ENCODE measurements at places on chromosomes 1 and 21. TPM values are rescaled to one million over a fixed set of nuclear protein-coding genes. Genes with fewer than 3 reads are reported as not detected.

DNA sequence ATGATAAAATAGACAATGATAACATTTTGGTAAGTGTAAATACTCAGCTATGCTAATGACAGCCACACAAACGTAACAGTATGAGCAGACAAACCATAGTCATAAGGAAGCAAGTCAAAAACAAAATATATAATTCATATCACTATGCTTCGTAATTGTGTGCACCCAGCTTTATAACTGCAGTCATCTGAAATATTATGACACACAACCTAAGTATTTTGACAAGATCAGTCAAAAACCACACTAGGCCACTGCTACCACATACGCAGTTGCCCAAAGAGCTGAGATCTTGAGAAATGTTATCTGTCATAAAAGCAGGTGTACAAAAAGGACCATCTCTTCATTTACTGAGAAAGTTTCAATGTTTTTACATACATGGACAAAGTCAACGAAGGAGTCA is 26.0 kb downstream of the RNASEL start:
- no peaks in the 10 kb centered on the region for H3K4me1 ChIP-seq
- H3K27ac ChIP-seq, result no peak overlapping the region
- no peak overlapping the region for H3K4me3 ChIP-seq
- no peaks in the 10 kb centered on the region for H3K27me3 ChIP-seq
- H3K36me3 ChIP-seq, result no peaks in the 10 kb centered on the region
- no peak for DNase-seq

GRCh38 chr21:41974752-41975053 is 20.9 kb upstream of the C2CD2 start:
- H3K36me3 ChIP-seq, result no peaks in the 10 kb centered on the region
- no peak overlapping the region for H3K27ac ChIP-seq
- H3K4me3 ChIP-seq, result no peak overlapping the region
- peaks cover 2% of the 10 kb centered on the region for H3K27me3 ChIP-seq
- no peak for DNase-seq

- no peak for DNase-seq
- H3K4me1 ChIP-seq, result no peaks in the 10 kb centered on the region
- H3K36me3 ChIP-seq, result no peaks in the 10 kb centered on the region
Measured at GRCh38 chr1:178011465-178011828, 41.6 kb upstream of the SEC16B start.

- no peak overlapping the region for H3K27ac ChIP-seq
- no peaks in the 10 kb centered on the region for H3K27me3 ChIP-seq
- DNase-seq, result no peak
- no peaks in the 10 kb centered on the region for H3K4me1 ChIP-seq
Measured at GRCh38 chr21:31915566-31915965, 42.7 kb downstream of the HUNK start.

DNA sequence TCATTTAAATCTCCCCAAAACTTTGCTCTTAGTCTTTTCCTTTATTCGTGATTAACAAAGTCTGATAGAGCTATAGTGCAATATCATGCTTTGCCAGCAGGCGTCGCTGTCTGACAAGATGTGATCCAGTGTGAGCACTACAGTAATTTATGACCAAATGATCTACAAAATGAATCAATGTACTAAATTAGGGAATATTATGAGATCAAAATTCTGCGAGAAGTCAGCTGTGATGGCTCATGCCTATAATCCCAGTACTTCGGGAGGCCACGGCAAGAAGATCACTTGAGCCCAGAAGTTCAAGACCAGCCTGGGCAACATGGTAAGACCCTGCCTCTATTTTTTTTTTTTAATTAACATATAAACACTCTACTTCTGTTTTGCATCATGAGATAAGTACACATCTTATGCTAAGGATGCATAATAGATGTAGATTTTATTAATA is 3.6 kb upstream of the SPSB1 start:
- no peaks in the 10 kb centered on the region for H3K36me3 ChIP-seq
- no peak overlapping the region for H3K4me3 ChIP-seq
- H3K4me1 ChIP-seq, result peaks cover 29% of the 10 kb centered on the region
- no peak overlapping the region for H3K27ac ChIP-seq

GRCh38 chr1:205068457-205069040 is 15.7 kb downstream of the TMEM81 start:
- H3K4me3 ChIP-seq, result no peak overlapping the region
- no peaks in the 10 kb centered on the region for H3K4me1 ChIP-seq
- H3K27ac ChIP-seq, result no peak overlapping the region
- no peaks in the 10 kb centered on the region for H3K36me3 ChIP-seq

GRCh38 chr1:224615861-224616755 is at the start of gene CNIH3:
Gene CNIH3, plus strand, starts transcription at chr1:224616317. Its CDS starts 858 bp downstream, at chr1:224617175.
- H3K27ac ChIP-seq, result no peak within 1 kb of the TSS
- peak within 1 kb of the TSS; percentile 26 for H3K4me3 ChIP-seq
- peaks cover 26% of the 10 kb centered on the region for H3K4me1 ChIP-seq
- peak; percentile 29 for DNase-seq

The AADACL3 gene
- not detected for polyA plus RNA-seq

The MYBPHL gene
- polyA plus RNA-seq, result not detected

- no peak overlapping the region for H3K4me3 ChIP-seq
- H3K4me1 ChIP-seq, result no peaks in the 10 kb centered on the region
- H3K27ac ChIP-seq, result no peak overlapping the region
- H3K27me3 ChIP-seq, result no peaks in the 10 kb centered on the region
- H3K36me3 ChIP-seq, result no peaks in the 10 kb centered on the region
- DNase-seq, result no peak
Measured at GRCh38 chr1:56034847-56035481, 544.4 kb downstream of the PLPP3 start.

The SLAMF8 gene
- not detected for polyA plus RNA-seq

The TNN gene
- 0.09 TPM for polyA plus RNA-seq

The PCAT6 gene
- not detected for polyA plus RNA-seq

DNA sequence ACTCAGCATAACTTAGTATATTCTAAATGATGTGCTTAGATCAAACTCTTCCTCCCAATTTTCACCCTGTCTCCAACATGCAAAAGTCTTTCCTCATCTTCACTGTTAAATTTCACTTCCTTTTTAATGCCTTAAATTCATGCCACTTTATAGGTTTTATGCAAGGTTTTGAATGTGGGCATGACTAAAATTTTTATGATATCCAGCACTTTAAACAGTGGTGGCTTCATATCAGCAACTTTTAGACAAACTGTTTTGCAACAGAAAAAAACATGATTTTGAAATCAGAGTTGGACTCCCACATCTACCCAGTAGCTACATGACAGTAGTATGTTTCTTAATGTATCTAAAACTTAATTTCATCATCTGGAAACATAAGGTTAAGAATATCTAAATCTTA is 84.7 kb upstream of the ZP4 start:
- H3K4me1 ChIP-seq, result no peaks in the 10 kb centered on the region
- no peaks in the 10 kb centered on the region for H3K27me3 ChIP-seq
- DNase-seq, result no peak
- H3K27ac ChIP-seq, result no peak overlapping the region
- H3K4me3 ChIP-seq, result no peak overlapping the region

DNA sequence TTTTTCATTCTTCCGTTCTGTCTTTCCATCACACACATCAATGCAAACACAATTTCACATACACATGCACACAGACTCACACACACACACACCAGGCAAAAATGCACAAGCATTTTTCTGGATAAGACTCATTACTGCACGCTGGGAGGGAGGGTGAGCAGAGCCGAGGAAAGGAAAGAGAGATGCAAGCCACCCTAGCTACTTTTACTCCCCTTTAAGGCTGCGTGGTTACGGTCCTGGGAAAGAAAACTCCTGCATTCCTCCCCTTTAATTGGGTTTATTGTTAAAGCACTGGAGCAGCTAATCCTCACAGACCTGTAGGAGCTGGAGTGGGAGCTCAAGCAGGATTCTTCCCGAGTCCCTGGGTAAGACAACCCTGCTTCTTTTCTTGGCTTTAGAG is at the start of gene CAMK1G:
TSS of gene CAMK1G (plus strand) at position 307 of the 400 bp plus-strand sequence. CDS start 11,270 bp downstream, outside the sequence.
- H3K4me3 ChIP-seq, result no peak within 1 kb of the TSS
- H3K36me3 ChIP-seq, result no peaks in the 10 kb centered on the region
- H3K4me1 ChIP-seq, result no peaks in the 10 kb centered on the region
- DNase-seq, result no peak

The FMO4 gene
- polyA plus RNA-seq, result 2.7 TPM

- H3K4me1 ChIP-seq, result peaks cover 63% of the 10 kb centered on the region
- DNase-seq, result no peak
- peak overlapping the region; percentile 99 for H3K27ac ChIP-seq
- H3K4me3 ChIP-seq, result no peak overlapping the region
Measured at GRCh38 chr1:234609691-234610042, 311 bp downstream of the IRF2BP2 start.

DNA sequence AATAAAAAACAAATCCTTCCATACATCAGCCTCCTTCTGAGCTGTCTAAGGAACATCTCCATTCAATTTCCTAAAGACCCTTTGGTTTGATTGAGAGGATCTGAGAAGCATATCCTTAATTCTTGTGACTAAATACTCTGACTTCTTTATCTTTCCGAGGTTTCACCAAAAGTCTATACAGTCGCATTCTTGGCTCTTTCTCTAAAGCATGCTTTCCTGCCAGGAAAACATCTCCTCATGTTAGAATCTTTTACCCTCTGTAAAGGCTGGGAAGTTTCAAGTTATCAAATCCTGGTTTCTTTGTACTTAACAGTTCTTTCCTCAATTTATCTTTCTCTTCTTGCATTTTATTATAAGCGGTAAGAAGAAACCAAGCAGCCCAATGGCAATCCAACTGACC is 630.4 kb downstream of the PTPRC start:
- H3K4me1 ChIP-seq, result no peaks in the 10 kb centered on the region
- no peak overlapping the region for H3K4me3 ChIP-seq
- DNase-seq, result no peak
- no peaks in the 10 kb centered on the region for H3K36me3 ChIP-seq

The CFHR5 gene
- not detected for polyA plus RNA-seq

The TFF1 gene
- polyA plus RNA-seq, result not detected
